ENCODE measurements at places on chromosomes 11 and 22. TPM values are rescaled to one million over a fixed set of nuclear protein-coding genes. Genes with fewer than 3 reads are reported as not detected.

Gene OR51I1
- not detected for total RNA-seq

Gene IGLL5
- total RNA-seq: 53.1 TPM

Gene RFPL1
- total RNA-seq: not detected

Gene PDGFB
- 9.5 TPM for total RNA-seq

Gene NXPE4
- not detected for total RNA-seq

Gene EXPH5
- total RNA-seq: 14.0 TPM

Gene PNPLA3
- not detected for total RNA-seq

Gene ACR
- 0.37 TPM for total RNA-seq

Gene RAB38
- total RNA-seq: 1.8 TPM

Gene CCDC15
- 15.6 TPM for total RNA-seq

Gene UBQLNL
- not detected for total RNA-seq

Gene DNHD1
- 12.3 TPM for total RNA-seq

Gene LGR4
- 57.9 TPM for total RNA-seq

Gene SLC22A25
- not detected for total RNA-seq

Gene SLC22A8
- total RNA-seq: not detected

Gene OR5B21
- total RNA-seq: not detected

Gene SCGB1A1
- total RNA-seq: 2.6 TPM

Gene ESAM
- total RNA-seq: 11.3 TPM

Gene PIK3IP1
- total RNA-seq: 53.0 TPM

Gene LMNTD2
- total RNA-seq: 0.55 TPM

Gene CBX6
- 32.9 TPM for total RNA-seq

Gene PTS
- 11.3 TPM for total RNA-seq

Gene VPREB1
- not detected for total RNA-seq

Gene RRM1
- 88.7 TPM for total RNA-seq

Gene FAM118A
- 119 TPM for total RNA-seq

Gene CCDC157
- total RNA-seq: 9.0 TPM

Gene SYT13
- 1.3 TPM for total RNA-seq

Gene MS4A7
- 15.6 TPM for total RNA-seq

Gene MLC1
- total RNA-seq: not detected

Gene TBX10
- not detected for total RNA-seq

Gene TRIM21
- total RNA-seq: 15.9 TPM

Gene CBL
- total RNA-seq: 11.7 TPM

Gene PIH1D2
- total RNA-seq: not detected

Gene OAF
- 380 TPM for total RNA-seq

Gene C1QTNF5
- total RNA-seq: 11.4 TPM

Gene CDC42BPG
- total RNA-seq: 32.5 TPM

Gene CYP2D6
- 22.8 TPM for total RNA-seq

Gene KRTAP5-8
- total RNA-seq: not detected

Gene C22orf23
- total RNA-seq: not detected

Gene AP2A2
- 30.3 TPM for total RNA-seq

Gene APOL4
- 13.2 TPM for total RNA-seq

Gene C22orf31
- total RNA-seq: 0.55 TPM

Gene PNPLA5
- total RNA-seq: not detected

Gene TUB
- total RNA-seq: under 0.01 TPM

Gene CTSD
- total RNA-seq: 152 TPM

Gene CLMP
- total RNA-seq: 81.2 TPM

Gene HMOX1
- total RNA-seq: 7.0 TPM

Gene NPAS4
- not detected for total RNA-seq
